Stimulated activated CD8-positive, alpha-beta memory T cell treated with anti-CD3 and anti-CD28 coated beads, Interleukin-2, amount 100 ng/mL, for 48 hours (primary cell): ENCODE measurements at places on chromosomes 1 and 21.

DNA sequence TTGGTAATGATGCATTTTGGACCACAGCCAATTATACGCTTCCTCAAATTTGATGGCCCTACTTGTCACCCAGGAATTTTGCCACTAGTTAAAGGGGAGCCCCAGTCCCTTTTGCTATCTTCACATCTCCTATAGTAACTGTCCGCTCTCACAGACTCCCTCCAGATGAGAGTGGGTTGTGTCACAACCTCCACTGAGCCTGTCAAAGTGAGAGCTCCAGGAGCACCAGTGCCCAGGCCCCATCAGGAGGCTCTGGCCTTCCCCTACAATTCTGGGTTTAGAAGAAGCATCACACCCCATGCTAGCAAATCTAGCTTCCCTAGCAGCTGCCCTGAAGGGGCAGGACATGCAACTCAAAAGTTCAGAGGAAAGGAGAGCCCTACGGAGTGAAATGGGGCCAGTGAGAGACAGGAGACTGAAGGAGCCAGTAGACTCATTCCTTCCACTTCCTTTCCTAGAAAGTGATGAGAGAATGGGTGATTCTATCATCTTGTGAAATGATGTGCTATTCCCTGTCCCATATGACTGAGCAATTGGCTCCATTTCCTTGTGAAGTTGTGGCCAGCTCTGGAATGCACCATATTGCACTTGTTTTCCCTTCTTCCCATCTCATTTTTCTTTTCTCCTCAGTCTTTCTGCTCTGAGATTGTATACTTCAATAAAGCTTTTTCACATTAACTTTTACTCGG is 541.3 kb downstream of the DPYD start:
- no peak for DNase-seq

DNA sequence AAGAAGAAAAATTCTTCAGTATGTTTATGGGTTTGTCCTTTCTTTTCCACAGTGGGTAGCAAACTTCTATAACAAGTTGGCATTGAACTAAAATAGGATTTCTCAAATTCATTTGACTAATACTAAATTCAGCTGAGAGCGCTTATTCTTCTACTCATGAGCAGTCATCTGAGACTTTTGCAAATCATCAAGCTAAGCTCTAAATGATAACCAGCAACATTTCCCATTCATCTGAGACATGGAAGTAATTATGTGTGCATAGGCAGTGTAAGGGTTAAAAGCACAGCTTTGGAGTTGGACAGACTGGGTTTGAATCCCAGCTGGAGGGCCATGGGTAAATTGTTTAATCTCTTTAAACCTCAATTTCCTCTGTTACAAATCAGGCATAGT is 18.3 kb upstream of the CNR2 start:
- DNase-seq, result no peak

DNA sequence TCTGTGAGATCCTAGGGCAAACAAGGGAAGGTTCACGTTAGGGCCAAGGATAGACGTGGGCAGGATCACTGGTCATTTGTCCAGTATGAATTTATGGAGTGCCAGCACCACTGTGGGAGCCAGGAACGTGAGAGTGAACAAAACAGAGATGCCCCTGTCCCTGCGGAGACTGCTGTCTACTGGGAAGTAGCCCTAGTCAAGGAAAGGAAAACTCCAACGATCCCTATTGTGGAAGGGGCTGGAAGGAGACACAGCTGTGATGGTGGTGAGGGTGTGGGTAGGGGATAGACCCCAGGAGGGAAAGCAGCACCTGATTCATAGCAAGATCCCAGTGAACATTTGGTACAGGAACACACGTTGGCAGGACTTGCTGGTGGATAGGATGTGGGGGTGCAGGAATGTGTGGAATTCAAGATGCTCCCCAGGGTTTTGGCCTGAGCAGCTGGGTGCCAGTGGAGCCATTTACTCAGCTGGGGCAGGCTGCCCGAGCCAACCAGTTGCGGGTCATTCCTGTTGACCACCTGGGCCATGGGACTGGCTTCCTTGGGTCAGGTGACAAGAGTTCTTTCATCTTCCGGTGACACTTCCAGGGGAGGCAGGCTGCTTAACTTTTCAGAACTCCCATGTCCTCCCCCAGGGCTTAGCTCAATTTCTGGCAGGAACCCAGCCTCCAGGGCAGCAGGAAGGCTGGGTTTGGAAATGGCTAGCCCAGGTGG is 1.2 kb upstream of the ATP13A2 start:
- DNase-seq, result no peak

DNA sequence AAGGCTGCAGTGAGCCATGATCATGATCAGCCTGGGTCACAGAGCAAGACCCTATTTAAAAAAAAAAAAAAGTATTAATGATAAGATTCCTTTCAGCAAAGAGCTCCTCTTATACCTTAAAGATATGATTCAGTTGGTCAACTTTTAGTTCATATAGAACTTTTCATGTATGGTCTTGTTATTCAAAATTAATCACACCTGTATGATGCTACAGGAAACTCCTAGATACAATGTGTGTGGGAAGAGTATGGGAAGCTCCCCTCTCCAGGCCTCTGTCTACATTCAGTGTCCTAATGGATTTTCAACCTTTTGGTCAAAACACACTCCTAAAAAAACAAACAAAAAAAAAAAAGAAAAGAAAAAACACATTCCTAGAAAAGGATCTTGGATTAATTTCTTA is 17.1 kb downstream of the MR1 start:
- no peak for DNase-seq

- DNase-seq, result no peak
Observed at GRCh38 chr1:24968941-24969585, 39.0 kb upstream of the RUNX3 start.

GRCh38 chr1:19312782-19313635 is 883 bp downstream of the SLC66A1 start:
- DNase-seq, result no peak

- DNase-seq, result no peak
Observed at GRCh38 chr21:20662514-20662913, 335.7 kb upstream of the NCAM2 start.

- DNase-seq, result peak; percentile 71
Observed at GRCh38 chr1:153536012-153536670, 350 bp upstream of the S100A6 start.

DNA sequence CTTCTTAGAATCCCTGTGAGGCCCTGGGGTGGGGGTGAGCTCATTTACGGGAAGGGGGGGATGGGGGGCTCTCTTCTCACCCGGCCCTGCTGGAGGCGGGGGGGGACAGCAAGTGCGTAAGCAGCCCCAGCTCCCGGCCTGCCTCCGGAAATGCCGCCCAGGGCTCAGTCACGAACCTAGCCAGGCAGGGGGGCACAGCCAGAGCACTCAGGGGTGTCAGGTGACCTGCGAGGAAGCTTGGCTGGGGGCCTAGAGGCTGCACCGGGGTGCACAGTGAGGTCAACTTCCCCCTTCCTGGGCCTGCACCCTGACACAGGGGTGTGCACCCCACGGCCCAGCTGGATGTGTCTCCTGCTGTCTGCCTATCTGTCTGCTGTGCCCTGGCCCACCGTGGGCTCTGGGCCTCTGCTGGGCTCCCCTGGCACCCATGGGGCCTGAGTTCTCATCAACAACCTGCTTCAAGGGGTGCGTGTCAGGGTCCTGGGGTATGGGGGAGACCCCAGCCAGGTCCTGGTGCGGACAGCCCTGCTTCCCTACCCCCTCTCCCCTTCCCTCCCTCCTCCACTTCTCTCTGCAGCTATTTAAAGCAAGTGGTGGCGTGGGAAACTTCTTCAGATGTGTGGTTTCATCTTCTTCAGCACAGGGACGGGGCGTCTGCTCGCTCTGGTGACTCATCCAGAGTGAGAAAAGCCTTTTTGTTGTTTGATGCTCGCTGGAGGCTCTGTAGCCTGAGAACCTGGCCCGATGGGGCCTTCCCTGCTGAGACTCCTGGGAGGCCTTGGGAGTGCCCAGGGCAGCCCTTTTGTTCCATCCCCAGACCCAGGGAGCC is 92.5 kb upstream of the RUNX3 start:
- DNase-seq, result peak; percentile 92

- peak; percentile 64 for DNase-seq
Observed at GRCh38 chr1:155255243-155256007, at the start of gene ENTREP3. ENTREP3 (minus strand) TSS chr1:155255483; CDS start chr1:155254877, 606 bp downstream.

- DNase-seq, result peak; percentile 37
Observed at GRCh38 chr21:39314143-39315027, 953 bp upstream of the BRWD1 start.

- no peak for DNase-seq
Observed at GRCh38 chr1:46333300-46334029, 7.1 kb upstream of the NSUN4 start.

DNA sequence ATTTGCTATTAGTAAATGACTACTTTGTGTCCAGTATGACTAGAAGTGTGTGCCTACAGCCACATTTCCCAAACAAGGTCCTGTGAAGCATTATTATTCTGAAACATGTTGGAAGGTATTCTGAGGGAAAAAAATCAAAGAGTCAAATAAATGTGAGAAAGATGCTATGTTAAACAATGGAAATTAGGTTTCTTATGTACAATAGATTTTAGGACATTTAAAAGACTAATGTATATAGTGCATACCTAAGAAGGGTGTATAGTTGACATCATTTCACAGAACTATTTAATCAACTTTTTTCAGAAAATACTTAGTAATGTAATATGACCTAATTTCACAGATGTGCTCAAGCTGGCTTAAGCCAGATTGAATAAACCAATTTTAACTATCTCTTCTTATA is 582.5 kb downstream of the USP25 start:
- DNase-seq, result no peak

DNA sequence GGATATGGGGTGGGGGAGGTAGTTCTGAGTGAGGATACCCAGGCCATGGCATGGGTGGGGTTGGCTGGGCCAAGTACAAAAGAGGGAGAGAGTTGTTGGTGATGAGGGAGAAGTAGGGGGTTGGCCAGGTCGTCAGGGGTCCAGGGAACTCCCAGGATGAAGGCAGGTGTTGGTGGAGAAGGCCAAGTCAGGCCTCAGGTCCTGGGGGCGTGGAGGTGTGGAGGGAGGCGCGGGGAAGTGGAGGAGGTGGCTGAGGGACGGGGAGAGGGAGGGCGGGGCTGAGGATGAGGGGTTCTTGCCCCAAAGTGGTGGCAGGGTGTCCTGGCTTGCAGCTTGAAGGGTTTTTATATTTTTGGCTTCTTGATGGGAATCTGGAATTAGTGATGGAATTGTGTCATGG is 61.1 kb downstream of the FOXO6 start:
- DNase-seq, result no peak

DNA sequence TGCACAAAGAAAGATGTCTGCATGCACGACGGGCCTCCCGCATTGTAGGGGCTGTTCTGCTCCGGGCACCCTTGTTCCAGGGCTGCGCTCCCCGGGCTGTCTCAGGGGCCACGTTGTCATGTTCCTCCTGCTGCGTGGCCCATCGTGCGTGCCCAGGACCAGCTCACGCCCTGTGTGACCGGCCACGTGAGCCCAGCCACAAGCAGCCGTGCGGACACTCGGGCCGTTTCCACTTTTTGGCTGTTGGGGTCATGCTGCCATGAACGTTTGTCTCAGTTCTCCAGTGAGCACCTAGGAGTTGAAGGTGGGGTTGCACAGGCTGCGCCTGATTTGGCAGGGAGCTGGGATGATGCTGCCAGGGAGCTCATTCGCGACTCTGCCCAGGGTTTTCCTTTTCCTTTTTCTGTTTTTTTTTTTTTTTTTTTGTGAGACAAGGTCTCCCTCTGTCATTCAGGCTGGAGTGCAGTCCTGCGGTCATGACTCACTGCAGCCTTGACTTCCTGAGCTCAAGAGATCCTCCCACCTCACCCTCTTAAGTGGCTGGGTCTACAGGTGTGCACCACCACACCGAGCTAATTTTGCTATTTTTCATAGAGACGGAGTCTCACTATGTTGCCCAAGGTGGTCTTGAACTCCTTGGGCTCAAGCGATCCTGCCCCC is 17.4 kb downstream of the PDXK start:
- no peak for DNase-seq

DNA sequence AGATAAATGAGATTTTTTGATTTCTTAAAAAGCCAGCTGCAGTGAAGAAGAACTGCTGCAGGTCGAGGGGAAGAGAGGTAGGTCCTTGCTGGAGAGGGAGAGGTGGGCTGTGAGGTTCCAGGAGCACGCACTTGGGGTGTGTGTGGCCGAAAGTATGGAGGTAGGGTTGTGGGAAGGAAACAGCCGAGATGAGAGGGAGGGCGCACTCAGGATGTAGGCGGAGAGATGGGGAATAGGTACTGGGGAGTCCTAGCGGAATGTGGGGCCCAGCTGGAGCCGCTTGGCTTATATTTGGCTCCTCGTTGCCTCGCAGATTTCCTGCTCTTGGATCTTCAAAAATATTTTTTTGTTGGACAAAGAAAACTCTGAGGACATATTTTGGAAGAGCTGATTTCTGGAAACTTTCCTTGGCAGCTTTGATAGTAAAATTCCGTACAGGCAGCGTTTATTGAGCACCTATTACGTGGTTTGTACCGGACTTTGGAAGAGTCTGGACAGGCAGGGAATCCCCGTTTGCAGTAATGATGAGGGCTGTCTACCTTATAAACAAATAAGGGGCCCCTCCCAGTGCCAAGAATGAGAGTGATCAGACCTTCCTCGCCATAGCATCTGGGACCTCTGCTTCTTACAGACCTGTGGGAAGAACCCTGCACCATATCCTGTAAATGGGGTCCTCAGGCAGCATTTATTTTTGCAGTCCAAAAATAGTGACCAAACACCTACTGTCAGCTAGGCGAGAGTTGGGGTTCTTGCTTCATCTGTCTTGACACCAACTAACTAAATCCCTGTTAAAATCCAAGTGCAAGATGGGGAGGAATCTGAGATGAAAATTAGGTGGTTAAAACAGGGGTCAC is 1.5 kb downstream of the LRRC8D start:
- no peak for DNase-seq

DNA sequence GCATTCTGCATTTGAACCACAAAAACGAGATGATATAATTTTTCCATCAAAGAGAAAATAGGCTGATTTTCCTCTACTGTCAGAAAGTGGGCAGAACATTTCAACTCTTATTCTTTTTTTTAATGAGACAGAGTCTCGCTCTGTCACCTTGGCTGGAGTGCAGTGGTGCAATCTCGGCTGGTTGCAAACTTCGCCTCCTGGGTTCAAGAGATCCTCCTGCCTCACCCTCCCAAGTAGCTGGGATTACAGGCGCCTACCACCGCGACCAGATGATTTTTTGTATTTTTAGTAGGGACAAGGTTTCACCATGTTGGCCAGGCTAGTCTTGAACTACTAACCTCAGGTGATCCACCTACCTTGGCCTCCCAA is 11.6 kb downstream of the DSTYK start:
- no peak for DNase-seq

DNA sequence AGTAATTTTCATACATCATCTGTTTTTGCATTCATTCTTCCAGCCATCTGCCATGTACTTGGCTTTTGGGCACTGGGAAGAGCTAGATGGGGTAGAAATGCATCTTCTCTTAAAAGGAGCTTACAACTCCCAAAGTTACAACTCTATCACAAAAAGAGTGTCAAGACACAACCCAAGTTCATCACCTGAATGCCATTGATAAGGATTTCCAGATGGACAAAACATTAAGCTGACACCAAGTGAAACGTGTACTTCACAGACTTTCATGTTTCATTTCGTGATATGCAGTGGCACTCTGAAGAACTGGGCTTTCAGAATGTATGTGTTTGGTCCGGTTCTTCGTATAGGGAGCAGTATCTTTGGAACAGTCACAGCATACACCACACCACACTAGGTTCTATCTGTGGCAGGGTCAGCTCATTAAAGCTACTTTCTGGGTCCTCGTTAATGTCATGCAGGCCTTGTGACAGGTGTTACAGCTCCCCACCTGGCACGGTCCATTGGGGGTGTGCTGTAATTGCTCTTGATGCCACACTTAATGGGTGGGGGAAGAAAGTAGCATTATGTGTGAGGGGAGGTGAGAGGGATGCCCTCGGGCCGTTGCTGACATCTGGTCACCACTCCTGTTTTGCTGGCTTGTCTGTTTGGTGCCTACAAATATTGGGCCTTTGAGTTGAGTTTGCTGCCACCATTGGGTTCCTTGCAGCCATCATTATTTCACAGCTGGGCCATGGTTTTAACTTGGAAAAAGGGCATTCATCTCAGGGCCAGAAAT is 164.9 kb downstream of the NFIA start:
- no peak for DNase-seq
